ENCODE measurements at places on chromosomes 7 and 10.

DNA sequence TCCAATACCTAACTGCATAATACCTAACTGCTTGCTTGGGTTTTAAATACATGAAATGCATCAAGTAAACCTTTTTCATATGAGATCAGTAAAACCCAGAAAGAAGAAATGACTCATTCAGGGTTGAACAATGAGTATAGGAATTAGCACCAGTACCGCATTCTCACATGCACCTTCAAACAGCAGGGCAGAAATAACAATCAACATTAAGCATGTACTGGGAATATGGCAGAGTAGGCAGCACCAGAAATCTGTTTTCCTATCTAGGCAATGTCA, 850.3 kb upstream of the SORCS1 start:
- DNase-seq: no peak

DNA sequence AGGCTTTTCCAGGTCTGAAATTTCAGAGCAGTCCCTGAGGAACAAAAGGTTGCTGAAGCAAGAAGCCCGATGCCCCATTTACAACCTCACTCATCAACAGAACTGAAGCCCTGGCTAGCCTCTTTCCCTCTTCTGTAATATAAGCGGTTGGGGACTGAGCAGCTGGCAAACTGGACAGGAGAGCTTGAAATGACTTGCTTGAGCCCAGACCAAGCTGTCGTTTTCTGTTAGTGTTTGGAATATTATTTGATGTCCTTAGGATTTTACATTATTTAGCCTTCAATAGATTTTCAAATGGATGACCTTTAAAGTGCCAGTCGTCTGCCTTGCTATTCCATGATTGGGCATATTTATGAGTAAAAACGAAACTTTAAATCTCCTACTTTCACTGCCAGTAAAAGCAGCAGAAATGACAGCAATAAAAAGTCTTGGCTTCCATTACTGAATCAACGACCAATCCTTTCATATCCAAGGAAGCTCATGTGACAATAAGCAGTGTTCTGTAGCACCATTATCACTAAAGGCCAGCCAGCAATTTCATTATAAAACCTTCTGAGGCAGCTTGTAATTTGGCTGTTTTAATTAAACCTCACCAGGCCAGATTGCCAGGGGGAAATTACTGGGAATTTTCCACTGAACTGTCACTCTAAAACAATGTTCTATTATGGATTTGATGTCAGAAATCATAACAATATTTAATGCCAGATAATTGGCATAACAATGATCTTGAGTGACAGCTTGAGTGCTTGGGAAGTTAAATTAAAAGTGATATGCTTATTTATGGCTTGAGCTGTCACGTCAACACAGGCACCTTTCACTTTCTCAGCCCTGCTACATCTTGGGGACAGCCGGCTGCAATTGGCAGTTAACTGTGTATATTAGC, 85.9 kb downstream of the LSMEM1 start:
- DNase-seq: no peak

DNA sequence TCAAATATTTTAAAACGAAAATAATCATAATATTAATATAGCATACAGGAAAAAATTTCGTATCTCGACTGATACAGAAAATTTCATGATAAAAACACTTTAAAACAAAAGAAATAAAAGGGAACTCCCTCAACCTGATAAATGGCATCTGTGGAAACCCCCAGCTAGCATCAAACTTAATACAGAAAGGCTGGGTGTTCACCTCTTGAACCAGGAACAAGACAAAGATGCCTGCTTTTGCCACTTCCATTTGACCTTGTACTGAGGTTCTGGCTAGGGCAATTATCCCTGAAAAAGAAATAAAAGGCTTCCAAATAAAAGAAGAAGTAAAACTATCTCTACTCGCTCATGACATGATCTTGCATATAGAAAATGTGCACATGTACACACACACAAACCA, 2.5 kb upstream of the ALOX5 start:
- DNase-seq: no peak

DNA sequence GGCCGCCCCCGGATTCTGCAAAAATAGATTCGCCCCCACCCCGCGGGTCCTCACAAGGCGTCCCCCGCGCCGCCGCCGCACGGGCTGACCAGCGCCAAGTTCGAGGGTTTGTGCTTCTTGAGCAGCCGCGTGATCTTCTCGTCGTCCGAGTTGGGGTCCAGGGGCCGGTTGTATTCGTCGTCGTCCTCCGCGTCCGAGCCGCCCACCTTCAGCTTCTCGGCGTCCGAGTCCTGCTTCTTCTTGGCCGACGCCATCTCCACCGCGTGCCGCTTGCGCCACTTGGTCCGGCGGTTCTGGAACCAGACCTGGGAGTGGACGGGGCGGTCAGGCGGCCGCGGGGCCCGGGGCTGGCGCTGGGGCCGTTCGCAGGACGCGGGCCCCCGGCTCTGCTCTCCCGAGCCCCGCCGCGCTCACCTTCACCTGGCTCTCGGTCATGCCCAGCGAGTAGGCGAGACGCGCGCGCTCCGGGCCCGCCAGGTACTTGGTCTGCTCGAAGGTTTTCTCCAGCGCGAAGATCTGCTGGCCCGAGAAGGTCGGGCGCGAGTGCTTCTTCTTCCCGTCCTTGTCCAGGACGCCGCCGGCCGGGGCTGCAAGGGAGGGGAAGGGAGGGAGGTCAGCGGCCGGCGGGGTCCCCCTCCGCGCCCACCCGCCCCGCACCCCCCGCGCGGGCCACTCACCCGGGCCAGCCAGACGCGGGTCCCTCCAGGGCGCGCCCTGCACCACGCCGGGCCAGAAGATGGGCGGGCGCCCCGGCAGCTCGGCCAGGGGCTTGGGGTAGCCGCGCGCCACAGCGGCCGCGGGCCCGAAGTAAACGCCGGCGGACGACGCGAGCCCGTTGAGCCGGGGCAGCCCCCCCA, 853 bp downstream of the NKX6-2 start:
- no peak for DNase-seq

DNA sequence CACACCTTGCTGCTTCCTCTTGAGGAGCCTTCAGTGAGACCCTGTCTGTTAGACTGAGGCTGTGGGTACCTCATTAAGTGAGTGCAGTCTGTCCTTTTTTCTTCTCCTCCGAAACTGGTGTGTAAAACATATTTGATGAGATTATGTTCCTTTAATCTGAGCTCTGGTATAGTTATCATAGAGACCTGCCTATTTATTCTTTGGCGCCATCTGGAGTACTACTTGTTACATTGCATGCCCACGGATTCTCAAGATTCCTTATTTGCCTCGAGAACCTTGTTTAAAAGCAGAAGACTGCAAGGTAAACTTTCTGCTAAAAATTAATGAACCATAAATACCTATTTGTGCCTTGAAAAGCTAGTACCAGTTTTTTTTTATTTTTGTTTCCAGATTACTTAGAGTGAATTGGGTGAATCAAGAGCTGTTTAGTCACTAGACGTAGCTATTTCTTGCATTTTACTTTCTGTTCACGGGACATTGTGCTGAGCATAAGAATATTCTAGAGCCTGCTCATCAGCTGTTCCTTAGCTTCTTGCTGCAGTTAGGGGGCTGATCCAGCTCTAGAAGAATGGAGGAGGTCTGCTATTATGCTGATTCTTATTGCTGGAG, 16.9 kb upstream of the STMP1 start:
- no peak for DNase-seq

DNA sequence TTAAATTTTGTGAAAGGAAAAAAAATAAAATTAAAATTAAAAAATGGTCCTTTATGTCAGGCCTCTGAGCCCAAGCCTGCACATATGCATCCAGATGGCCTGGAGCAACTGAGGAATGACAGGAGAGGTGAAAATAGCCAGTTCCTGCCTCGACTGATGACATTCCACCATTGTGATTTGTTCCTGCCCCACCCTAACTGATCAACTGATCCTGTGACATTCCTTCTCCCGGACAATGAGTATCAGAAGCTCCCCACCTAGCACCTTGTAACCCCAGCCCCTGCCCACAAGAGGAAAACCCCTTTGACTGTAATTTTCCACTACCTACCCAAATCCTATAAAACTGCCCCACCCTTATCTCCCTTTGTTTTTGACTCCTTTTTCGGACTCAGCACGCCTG, 972.2 kb upstream of the GHITM start:
- DNase-seq: no peak

GRCh38 chr10:132518572-132519381, 18.8 kb upstream of the INPP5A start:
- DNase-seq: no peak

DNA sequence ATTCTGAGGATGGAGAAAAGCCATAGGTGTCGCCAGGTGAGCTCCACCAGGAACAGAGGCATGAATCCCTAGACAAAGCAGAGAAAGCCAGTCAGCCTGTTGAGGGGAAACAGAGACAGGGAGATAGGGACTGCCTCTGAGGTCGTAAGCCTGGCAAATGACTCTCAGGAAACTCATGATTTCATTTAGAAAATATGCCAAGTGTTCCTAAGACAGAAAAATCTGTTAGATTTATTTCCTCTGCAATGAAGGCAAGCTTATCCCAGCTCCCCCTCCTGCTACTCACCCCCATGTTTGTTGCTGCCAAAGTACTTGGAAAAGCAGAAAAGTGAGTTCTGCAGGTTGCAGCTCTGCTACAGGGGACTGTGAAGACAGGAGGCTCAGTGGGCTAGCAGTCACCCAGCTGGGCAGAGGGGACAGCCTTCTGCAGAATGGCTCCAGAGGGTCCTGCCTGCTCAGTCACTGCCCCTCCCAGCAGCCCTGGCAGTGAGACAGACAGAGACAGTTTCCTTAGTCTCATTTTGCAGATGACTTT, 184.3 kb downstream of the ADRA2A start:
- DNase-seq: no peak

- DNase-seq: peak; percentile 85
These were observed 61.9 kb downstream of the TES start for GRCh38 chr7:116271963-116272886.

GRCh38 chr7:93551063-93551895, 23.2 kb downstream of the CALCR start:
- peak; percentile 37 for DNase-seq

DNA sequence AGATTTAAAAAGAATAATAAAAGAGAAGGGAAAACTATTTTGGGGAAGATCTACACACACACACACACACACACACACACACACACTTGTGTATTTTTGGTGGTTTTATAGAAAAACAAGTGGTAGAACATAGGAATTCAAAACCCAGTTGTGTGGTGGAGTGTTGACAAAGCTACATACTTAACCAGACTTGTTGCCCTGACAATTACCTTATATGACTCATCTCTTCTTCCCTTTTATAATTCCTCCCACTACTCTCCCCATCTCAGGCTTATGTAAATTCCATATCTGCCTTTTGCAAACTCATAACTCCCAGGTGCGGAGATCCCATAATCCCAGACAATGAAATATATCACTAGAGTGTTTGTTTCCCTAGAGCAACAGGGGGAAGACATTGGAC, 873.7 kb downstream of the NXPH1 start:
- DNase-seq: no peak

- DNase-seq: no peak
These were observed 91.4 kb upstream of the PTN start for GRCh38 chr7:137434946-137435345.

GRCh38 chr10:95375418-95375817, 84.6 kb upstream of the PDLIM1 start:
- DNase-seq: no peak

- DNase-seq: no peak
These were observed 97.4 kb downstream of the TWIST1 start for GRCh38 chr7:19020062-19020461.

DNA sequence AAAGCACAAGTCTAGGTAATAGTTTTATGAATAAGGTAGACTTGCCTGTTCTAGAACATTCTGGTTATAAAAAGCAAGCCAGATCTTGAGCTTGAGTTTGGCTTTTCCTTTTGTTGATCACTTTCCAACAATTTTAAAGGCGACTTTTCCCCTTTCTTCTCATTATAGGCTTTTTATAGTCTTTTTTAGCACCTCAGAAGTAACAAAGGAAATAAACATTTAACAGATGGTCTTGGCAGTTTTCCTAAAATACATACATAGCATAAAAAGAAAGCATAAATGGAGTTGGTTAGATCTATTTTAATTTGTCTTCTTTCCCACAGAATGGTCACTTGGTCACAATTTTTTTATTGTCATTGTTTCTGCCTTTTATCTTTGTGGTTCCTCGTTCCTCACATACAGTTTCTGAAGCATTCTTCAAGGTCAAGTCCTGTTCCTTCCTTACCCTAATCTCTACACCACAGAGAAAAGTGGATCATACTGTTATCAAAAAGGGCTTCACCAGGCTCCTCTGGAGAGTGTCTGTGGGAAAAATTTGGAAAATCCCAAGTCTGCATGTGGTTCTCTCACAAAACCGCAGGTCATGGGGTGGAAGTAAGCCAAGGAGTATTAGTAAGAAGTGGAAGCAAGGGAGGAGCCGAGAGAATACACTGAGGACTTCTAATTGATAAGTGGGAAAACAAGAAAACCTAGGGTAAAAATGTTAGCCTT, 31.3 kb downstream of the THNSL1 start:
- peak; percentile 57 for DNase-seq

- DNase-seq: no peak
These were observed 87.0 kb downstream of the IPMK start for GRCh38 chr10:58180666-58181065.

DNA sequence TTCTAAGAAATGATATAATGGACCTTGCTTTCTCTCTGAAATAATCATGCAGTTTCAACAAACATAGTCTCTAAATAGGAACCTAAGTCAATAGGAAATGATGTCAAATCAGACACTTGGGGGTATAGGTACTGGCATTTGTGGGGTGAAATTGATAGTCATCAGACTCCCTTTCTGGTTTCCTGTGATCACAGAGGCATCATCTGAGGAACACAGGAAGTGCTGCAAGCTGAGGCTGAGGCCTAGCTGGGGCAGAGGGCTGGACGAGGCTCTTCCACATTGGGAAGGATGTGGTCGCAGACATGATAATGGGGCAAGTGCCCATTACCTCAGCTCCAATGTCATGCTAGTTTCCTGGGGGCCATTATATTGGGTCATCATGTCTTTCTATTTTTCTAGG, 33.5 kb upstream of the TARP start:
- DNase-seq: no peak

DNA sequence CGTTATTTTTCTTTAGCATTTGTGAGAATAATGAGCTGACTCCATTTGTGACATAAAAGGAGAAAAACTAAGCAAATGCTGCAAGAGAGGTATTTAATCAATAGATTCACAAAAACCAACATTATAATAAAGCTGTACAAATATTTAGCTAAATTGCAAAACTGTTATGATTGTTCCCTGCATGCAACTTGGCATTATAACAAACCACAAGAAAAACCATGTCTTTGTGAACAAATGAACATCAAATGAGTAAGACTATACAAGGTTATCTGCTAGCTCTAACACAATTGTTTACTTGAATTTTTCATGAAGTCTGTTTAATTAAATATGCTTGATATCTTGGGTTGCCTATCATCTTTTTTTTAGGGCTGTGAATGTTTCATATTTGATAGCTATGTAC, 50.8 kb upstream of the PPP1R9A start:
- DNase-seq: no peak

DNA sequence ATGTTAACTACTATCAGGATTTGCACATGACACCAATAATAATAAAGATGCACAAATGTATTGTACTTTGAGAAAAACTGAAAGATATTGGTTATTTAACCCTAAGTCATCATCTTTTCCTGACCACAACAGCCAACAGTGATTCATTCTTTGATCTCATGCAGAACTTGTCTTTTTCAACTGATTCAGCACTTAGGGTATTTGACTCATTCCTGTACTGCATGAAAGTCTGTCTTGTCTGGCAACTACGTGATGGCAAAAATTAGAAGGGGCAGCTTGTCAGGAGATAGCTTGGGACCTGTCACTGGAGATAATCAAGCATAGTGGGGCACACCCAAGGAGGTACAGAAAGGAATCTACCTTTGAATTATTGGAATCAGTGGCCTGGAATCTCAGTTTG, 77.8 kb upstream of the LRRC17 start:
- DNase-seq: no peak

- no peak for DNase-seq
These were observed 46.6 kb downstream of the ALOX5 start for GRCh38 chr10:45420453-45421192.

Data from AG09309 (cell line).